ENCODE measurements at places on chromosomes 2 and 18. TPM values are rescaled to one million over a fixed set of nuclear protein-coding genes. Genes with fewer than 3 reads are reported as not detected.
A peak's percentile ranks its signal among the peaks of the same experiment; 100 is the strongest.

The HOXD9 gene
- total RNA-seq = not detected

The CFAP65 gene
- not detected for total RNA-seq

The RNU2-63P gene
- total RNA-seq = not detected

The POTEJ gene
- total RNA-seq = not detected

The HOXD12 gene
- not detected for total RNA-seq

DNA sequence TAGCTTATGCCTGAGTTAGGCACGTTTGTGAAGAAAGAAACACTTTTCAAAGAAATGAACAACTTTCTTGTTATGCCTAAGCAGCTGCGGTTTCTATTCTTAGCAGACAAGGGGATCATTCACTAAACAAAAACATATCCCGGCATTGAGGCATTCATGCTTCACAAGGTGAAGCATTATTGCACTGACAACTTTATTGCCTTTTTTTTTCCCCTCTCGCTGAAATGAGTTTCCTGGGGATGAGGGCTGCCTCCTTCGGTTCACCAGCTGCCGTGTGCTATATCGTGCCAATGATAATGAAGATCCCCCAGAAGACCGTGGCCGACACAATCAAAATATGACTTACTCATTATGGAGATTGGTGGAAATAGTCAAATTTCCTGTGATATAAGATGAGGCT, 288.2 kb upstream of the ST6GAL2 start:
- DNase-seq = no peak

DNA sequence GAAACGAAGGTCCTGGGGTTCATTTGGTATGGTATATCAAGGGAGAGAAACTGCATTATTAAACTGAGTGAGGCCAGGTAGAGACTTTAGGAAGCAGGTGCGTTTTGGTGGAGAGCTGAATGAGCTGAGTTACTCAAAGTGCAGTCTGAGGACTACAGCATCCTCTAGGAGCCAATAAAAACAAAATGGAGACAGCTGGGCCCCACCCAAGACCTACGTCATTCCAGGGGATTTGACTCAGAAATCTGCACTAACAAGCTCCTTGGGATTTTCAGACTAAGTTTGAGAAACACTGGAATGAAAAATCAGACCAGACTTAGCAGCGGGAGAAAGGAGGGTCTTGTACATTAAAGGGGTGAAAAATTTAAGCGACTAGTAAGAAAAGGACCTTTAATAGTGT, 131.5 kb downstream of the UXS1 start:
- peak; percentile 31 for DNase-seq

GRCh38 chr2:11348209-11348749, 3.8 kb upstream of the ROCK2 start:
- DNase-seq = no peak

DNA sequence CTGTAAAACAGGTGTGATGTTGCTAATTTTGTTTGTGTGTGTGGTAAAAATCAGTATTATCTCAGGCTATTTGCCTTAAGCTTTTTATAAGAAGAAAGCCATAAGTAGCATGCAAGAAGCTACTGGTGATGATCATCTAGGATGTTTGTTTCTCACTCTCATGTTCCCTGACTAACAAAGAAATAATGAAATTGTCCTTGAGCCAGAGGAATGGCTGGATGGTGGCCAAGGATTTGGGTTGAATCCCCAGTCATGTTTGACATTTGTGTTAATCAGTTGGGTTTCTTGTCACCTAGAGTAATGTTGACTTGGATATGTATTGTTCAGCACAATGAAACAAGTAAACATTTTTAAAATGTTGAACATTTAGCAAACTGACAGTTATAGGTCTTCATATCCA, 496.8 kb upstream of the ZEB2 start:
- no peak for DNase-seq

DNA sequence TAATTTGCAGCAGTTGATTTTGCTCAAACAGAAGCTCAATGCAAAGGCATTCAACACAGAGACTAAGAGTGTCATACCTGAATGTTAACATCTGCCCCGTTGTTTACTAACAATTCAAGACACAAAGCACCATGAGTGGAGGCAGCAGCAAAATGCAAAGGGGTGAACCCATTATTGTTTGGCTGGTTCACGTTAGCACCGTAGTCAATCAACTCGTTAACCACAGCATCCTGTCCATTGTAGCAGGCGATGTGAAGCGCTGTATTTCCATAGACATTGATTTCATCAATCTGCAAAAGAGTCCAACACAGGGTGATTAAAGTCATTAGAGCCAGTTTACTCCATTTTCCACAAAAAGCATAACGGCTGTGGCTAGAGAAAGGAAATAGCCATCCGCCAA, 189.3 kb downstream of the ANKRD44 start:
- DNase-seq = no peak

DNA sequence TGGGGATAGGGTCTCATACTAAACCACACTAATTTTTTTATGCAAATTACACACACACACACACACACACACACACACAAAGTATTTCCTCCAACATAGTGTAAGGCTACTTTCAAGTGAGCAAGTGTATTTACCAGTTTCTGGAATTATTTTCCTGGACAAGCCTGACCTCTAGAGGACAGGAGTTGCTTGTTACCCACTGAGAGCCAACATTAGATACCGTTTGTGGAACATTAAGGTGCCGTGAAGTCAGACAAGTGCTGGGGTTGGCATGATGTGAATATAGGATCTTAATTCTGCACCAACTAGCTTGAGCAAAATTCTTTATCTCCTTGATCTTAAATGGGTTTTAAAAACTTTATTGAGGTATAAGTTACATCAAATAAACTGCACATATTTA, 39.3 kb upstream of the SERPINB2 start:
- DNase-seq = peak; percentile 78

DNA sequence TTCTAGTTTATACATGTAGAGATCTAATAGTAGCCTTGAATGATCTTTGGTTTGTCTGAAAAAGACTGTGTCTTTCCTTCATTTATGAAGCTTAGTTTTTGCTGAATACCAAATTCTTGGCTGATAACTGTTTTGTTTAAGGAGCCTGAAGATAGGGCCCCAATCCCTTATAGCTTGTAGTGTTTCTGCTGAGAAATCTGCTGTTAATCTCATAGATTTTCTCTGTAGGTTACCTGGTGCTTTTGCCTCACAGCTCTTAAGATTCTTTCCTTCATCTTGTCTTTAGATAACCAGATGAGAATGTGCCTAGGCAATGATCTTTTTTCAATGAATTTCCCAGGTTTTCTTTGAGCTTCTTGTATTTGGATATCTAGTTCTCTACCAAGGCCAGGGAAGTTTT, 562.1 kb downstream of the XIRP2 start:
- DNase-seq = no peak

DNA sequence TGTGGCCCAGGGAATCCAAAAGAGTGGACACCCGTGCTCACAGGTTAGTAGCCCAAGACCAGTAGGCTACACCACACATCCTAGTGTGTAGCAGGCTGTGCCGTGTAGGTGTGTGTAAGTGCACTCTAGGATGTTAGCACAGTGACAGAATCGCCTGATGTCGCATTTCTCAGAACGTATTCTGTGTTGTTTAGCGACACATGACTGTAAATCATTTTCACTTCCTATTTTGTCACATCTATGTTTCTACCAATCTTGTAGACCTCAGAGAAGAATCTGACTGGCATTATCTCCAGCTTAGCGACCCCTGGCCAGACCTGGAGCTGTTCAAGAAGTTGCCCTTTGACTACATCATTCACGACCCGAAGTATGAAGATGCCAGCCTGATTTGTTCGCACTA, 45.1 kb downstream of the NTSR2 start:
- DNase-seq = no peak

DNA sequence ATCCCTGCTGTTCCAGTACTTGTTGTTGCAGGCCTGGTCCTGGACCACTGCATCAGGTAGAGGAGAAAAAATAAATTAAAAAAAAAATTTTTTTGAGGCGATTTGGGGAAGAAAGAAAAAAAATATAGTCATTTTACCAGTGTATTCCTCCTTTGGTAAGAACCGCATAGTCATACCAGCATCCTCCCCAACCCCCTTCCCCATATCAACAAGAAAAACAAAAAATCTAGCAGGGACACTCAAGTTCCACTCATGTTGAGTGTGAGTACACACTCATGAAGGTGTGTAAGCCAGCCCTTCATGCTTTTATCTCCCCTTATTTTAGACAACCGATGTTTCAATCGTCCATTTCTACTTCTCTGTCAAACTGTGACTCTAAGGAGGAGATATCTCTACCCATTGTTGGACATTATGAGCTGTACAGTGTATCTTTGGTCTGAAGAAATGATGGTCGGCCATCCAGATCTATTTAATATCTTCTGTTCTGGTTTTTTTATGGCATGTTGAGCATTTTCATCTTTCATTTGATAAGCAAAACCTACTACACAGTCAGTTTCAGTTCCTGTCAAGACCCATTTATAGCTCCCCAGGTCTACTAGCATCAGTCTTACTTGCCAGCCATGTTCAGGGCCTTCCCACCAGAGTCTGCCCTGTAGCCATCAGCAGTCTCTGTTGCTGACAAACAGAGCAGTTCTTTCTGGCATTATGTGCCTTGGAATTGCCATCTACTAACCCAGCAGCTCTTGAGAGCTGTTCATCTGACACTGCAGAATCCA, 20.0 kb downstream of the ELP2 start:
- DNase-seq = no peak

GRCh38 chr2:175631245-175631623, 370.8 kb downstream of the LNPK start:
- peak; percentile 7 for DNase-seq

DNA sequence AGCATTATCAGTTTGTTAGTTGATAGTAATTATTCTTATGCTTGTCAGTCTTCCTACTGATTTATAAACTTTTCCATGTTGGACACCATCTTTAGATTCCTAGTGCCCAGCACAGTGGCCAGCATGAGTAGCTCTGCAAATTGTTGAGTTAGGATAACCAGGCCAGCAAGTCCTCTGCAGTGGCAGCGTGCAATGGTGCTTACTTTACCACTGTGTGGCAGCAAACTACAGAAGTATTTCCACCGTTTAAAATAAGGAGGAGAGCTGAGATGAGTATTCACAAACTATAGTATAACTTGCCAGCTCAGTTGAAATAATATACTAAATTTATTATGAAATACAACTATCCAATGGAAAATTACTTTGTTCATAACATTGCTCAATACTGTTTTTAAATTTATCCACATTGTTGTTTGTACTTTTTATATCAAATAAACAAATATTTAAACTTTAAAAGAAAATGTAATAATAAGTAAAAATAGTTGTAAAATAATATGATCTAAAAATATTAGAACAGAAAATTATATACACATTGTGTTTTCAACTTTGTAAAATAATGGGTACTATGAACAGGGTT, 9.3 kb upstream of the THADA start:
- peak; percentile 67 for DNase-seq

DNA sequence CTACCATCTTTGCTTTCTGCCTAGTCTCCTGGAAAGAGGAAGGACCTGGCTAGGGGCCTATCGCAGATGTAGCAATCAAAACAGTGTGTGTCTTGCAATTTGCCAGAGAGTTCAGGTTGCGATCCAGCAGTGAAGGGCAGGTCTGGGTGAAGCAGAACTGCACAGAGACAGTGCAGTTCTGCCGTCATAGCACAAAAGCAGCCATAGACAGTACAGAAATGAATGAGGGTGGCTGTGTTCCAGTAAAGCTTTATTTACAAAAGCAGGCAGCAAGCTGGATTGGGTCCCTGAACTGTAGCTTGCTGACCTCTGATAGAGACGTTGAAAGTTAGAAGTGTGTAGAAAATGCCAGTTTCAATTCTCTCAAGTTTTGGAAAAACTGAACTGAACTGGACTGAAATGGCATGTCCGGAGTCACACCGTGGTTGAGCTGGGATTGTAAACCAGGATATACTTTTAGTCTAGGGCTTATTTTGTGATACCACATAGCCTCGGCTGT, 186.8 kb downstream of the LTBP1 start:
- DNase-seq = peak; percentile 74

GRCh38 chr2:143901185-143901842, 618.6 kb downstream of the ZEB2 start:
- DNase-seq = peak; percentile 72

GRCh38 chr18:8952769-8953760, 149.4 kb upstream of the NDUFV2 start:
- peak; percentile 86 for DNase-seq

GRCh38 chr2:231965102-231965501, 3.6 kb downstream of the DIS3L2 start:
- DNase-seq = no peak

- no peak for DNase-seq
Measured at GRCh38 chr2:153495725-153496124, 17.2 kb upstream of the RPRM start.
